Sigmoid colon (tissue), 7 donors: ENCODE measurements at places on chromosomes 1 and 21. TPM values are rescaled to one million over a fixed set of nuclear protein-coding genes. Genes with fewer than 3 reads are reported as not detected.

GRCh38 chr1:3168678-3169077 is 99.7 kb downstream of the PRDM16 start:
- H3K4me1 ChIP-seq, result peaks cover 25% of the 10 kb centered on the region
- DNase-seq, result no peak
- no peaks in the 10 kb centered on the region for H3K36me3 ChIP-seq

DNA sequence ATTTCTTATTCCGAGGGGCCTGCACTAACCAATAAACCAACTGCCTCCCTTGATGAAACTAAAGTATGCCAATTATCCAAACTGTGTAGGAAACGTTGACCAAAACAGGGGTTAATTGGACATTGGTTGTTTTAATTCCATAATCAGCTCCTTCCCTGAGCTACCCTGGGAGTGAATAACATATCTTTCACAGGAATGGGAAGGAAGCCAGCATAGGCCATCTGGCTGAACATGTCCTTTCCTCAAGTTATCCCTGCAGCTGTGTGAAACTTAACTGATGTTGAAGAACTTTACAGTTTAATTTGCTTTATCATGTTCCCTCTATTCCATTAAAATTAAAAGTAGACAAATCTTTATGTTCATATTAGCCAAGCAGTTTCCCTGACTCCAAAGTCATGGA is 75.4 kb downstream of the NRIP1 start:
- peaks cover 20% of the 10 kb centered on the region for H3K4me1 ChIP-seq
- H3K27ac ChIP-seq, result no peak overlapping the region
- no peaks in the 10 kb centered on the region for H3K27me3 ChIP-seq
- DNase-seq, result no peak
- no peak overlapping the region for H3K4me3 ChIP-seq

GRCh38 chr1:22117238-22117637 is 25.7 kb downstream of the WNT4 start:
- DNase-seq, result peak; percentile 48
- H3K27me3 ChIP-seq, result no peaks in the 10 kb centered on the region
- H3K4me1 ChIP-seq, result peaks cover 50% of the 10 kb centered on the region
- peaks cover 19% of the 10 kb centered on the region for H3K36me3 ChIP-seq
- no peak overlapping the region for H3K4me3 ChIP-seq
- H3K27ac ChIP-seq, result no peak overlapping the region

DNA sequence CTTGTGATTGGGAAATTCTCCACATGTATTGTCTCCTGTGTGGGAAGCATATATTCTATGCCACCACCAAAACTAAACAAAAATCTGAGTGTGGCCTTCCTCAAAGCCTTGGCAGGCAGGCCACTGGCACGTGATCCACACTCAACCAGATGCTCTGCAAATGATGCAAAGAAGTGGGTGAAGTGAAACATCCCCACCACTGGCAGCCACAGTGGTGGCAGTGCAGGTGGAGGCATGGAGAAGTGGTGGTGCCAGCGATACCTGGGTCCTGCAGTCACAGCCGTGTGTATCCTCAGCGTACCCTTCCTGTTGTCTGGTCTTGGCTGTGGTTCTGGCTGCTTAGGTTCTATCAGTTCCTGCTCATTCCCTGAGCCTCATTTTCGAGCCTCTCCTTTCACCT is 65.2 kb downstream of the PLPPR5 start:
- no peaks in the 10 kb centered on the region for H3K36me3 ChIP-seq
- H3K27me3 ChIP-seq, result no peaks in the 10 kb centered on the region
- no peak overlapping the region for H3K27ac ChIP-seq
- no peak overlapping the region for H3K4me3 ChIP-seq

The PFKFB2 gene
- total RNA-seq, result 5.0 TPM

The ETV3L gene
- total RNA-seq, result not detected

The OLIG2 gene
- total RNA-seq, result not detected

DNA sequence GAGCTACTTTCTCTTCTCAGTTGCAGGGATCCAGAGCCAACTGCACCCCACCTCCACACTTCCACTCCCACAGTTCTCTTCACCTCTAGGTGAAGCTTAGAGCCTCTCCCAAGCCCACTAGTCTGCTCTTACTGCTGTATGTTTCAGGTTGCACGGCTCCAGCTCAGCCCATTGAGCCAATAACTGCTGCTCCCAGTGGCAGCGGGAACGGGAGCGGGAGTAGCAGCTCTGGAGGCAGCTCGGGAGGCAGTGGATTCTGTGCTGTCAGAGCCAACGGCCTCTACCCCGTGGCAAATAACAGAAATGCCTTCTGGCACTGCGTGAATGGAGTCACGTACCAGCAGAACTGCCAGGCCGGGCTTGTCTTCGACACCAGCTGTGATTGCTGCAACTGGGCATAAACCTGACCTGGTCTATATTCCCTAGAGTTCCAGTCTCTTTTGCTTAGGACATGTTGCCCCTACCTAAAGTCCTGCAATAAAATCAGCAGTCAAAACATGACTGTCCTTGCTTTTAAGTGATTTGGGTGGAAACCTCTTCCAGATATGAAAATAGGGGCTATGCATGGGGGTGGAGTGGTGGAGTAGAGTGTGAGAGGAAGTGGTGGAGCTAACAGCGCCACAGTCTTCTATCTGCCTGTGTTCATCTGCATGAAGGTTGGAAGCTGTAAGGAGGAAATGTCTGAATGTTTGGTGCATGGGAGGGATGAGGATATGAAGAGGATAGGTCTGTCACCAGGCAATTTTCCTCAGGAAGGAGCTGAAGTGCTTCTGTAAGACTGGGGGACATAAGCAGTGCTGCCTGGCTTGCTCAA is 29.6 kb downstream of the CHIA start:
- no peaks in the 10 kb centered on the region for H3K36me3 ChIP-seq
- no peaks in the 10 kb centered on the region for H3K4me1 ChIP-seq
- no peak overlapping the region for H3K27ac ChIP-seq
- no peak for DNase-seq

- no peaks in the 10 kb centered on the region for H3K36me3 ChIP-seq
- H3K27me3 ChIP-seq, result no peaks in the 10 kb centered on the region
- no peak overlapping the region for H3K4me3 ChIP-seq
- no peak overlapping the region for H3K27ac ChIP-seq
- no peak for DNase-seq
Measured at GRCh38 chr1:172637522-172637921, 21.4 kb upstream of the FASLG start.

The C4BPB gene
- total RNA-seq, result 0.82 TPM

The TRAF3IP3 gene
- total RNA-seq, result 2.7 TPM

The PTPRC gene
- total RNA-seq, result 18.6 TPM

The PTGFRN gene
- total RNA-seq, result 96.1 TPM
